Activated CD4-positive, alpha-beta T cell treated with anti-CD3 and anti-CD28 coated beads, Interleukin-2, amount 10 ng/mL, durations not matched to agents 24 days and 14 days (primary cell): ENCODE measurements at places on chromosomes 2 and 18. TPM values are rescaled to one million over a fixed set of nuclear protein-coding genes. Genes with fewer than 3 reads are reported as not detected.
A peak's percentile ranks its signal among the peaks of the same experiment; 100 is the strongest.

Gene SERPINB3
- total RNA-seq: not detected in 2 replicates

Gene SH3RF3
- 0.47 TPM in 2 replicates for total RNA-seq

Gene MDH1B
- total RNA-seq: 0.12 and 0.47 TPM in 2 replicates

Gene LYPD6
- not detected in 2 replicates for total RNA-seq

Gene C2orf66
- 0.17 and 0.33 TPM in 2 replicates for total RNA-seq

DNA sequence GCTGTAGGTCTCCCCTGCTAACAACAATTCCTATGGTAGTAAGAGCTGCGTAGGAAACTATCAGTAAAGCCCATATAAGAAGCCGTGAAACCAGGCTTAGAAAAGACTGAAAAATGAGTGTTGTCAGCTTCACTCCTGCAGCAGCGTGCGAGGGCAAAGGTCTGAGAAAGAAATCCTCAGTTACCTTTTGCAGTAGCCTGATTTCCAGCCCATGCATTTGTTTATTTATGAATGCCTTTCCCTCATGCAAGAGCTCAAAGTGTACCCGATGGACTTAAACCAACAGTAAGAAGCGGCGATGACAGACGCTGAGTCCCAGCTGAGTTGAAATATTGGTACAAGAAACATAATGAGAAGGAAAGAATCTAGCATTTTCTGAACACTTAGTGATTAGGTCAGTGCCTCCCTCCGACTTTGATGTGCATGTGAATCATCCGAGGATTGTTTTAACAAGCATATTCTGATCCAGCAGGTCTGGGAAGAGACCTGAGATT lies 15.0 kb upstream of the POLI start:
- no peaks in the 10 kb centered on the region for H3K36me3 ChIP-seq
- no peak overlapping the region for H3K27ac ChIP-seq
- peaks cover 10% of the 10 kb centered on the region for H3K4me1 ChIP-seq
- H3K4me3 ChIP-seq: no peak overlapping the region

DNA sequence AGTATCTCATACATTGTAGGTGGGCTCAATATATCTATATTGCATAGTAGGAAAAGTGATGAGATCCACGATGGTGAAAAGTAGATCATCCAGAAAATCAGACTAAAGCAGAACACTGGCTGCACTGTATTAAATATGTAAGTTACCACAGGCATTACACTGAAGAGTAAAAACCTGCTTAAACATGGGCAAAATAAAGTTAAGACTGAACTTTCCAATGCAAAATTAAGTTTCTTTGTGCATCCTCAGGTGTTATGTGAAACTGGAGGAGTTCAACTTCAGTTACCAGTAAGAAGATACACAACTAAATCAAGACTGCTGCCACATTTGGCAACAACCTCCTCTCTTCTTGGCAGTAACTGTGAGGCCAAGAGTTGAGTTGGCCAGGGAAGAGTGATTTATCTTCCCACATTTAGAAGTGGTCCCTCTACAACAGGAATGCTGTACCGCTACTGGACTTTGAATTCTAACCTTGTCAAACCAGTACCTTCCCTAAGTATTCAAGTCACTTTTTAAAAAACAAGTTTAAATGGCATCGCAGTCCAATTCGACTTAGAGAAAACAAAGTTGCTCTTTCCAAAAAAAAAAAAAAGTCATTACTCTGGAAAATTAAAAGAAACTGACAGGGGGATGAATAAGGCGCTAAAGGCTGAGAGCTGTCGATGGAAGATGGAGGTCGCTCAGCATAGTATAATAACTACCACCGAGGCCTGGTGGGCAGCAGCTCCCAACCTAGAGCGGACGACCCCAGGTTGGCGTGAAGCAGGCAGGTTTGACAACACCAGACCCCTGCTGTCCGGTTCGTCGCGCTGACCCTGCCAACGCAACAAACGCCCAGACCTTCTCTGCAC lies 1.1 kb downstream of the MAP4K3 start:
- H3K4me1 ChIP-seq: peaks cover 52% of the 10 kb centered on the region
- peaks cover 7% of the 10 kb centered on the region for H3K36me3 ChIP-seq
- peak overlapping the region; percentile 72 for H3K27ac ChIP-seq
- no peak for DNase-seq
- H3K27me3 ChIP-seq: no peaks in the 10 kb centered on the region

DNA sequence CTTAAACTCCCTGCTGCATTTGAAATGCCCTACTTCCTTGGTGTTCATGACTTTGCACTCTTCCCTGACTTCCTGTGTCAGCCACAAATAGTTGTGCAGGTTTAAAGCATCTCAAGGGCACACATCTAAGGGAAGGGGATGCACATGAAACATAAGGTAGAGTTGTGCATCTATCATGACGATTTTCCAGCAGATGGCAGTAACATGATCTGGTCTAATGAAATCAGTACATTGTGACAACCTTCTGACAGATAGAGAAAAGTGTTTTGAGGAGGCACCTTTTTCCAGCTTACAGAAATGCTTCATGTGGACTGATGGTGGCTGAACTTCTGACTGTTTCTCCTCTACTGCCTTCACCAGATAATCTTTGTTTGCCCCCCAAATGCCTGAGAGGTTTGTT lies 238.9 kb downstream of the XIRP2 start:
- no peak overlapping the region for H3K4me3 ChIP-seq
- no peaks in the 10 kb centered on the region for H3K4me1 ChIP-seq
- no peak overlapping the region for H3K27ac ChIP-seq
- no peaks in the 10 kb centered on the region for H3K36me3 ChIP-seq
- no peak for DNase-seq

- H3K36me3 ChIP-seq: no peaks in the 10 kb centered on the region
- no peak overlapping the region for H3K27ac ChIP-seq
- H3K27me3 ChIP-seq: peaks cover 4% of the 10 kb centered on the region
- no peaks in the 10 kb centered on the region for H3K4me1 ChIP-seq
- H3K4me3 ChIP-seq: no peak overlapping the region
Measured at GRCh38 chr2:18403921-18404522, 156.4 kb downstream of the RDH14 start.

- DNase-seq: no peak
- no peak overlapping the region for H3K27ac ChIP-seq
- no peaks in the 10 kb centered on the region for H3K4me1 ChIP-seq
- no peak overlapping the region for H3K4me3 ChIP-seq
- H3K36me3 ChIP-seq: no peaks in the 10 kb centered on the region
- no peaks in the 10 kb centered on the region for H3K27me3 ChIP-seq
Measured at GRCh38 chr18:29156531-29156930, 979.6 kb upstream of the CDH2 start.

GRCh38 chr2:225534697-225535096 lies 135.2 kb downstream of the NYAP2 start:
- no peaks in the 10 kb centered on the region for H3K4me1 ChIP-seq

GRCh38 chr2:8638327-8638726 lies 43.5 kb upstream of the ID2 start:
- no peak overlapping the region for H3K4me3 ChIP-seq

DNA sequence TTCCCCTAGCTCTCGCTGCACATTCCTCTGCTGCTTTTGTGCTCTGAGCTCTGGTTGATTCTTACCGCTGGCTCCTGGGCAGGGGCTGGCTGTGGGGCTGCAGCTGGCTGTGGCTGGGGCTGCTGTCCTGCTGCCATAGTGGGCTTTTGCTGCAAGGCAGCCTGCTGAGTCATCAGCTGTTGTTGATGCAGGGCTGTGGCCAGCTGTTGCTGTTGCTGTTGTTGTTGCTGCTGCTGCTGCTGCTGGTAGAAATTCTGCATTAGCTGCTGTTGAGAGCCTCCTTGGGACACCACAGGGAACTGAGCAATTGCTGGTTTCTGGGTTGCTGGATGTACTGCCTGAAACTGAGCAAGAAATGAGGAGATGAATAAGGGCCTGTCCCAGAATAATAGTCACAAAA lies 77.2 kb upstream of the NFU1 start:
- DNase-seq: no peak
- peak overlapping the region; percentile 52 for H3K27ac ChIP-seq
- peaks cover 9% of the 10 kb centered on the region for H3K4me1 ChIP-seq
- no peak overlapping the region for H3K4me3 ChIP-seq

DNA sequence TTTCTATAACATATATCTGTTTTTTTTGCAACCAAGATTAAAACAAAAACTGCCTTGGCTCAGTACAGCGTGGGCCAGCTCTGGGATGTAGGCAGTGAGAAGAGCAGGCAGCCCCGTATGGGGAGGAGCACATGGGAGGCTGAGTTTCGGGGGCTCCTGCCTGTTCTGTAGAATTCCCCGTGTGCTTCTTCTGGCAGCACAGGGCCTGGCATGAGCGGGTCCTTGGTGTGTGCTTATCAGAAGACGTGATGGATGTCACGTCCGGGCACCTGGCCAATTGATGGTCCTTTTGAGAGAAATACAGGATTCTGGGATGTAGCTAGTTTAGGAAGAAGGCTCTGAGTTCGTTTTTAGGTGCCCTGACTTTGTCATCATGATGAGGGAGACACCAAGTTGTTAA lies 16.2 kb downstream of the IMPA2 start:
- H3K4me3 ChIP-seq: no peak overlapping the region
- H3K4me1 ChIP-seq: peaks cover 19% of the 10 kb centered on the region
- no peak overlapping the region for H3K27ac ChIP-seq
- H3K27me3 ChIP-seq: no peaks in the 10 kb centered on the region
- no peak for DNase-seq
- H3K36me3 ChIP-seq: no peaks in the 10 kb centered on the region

DNA sequence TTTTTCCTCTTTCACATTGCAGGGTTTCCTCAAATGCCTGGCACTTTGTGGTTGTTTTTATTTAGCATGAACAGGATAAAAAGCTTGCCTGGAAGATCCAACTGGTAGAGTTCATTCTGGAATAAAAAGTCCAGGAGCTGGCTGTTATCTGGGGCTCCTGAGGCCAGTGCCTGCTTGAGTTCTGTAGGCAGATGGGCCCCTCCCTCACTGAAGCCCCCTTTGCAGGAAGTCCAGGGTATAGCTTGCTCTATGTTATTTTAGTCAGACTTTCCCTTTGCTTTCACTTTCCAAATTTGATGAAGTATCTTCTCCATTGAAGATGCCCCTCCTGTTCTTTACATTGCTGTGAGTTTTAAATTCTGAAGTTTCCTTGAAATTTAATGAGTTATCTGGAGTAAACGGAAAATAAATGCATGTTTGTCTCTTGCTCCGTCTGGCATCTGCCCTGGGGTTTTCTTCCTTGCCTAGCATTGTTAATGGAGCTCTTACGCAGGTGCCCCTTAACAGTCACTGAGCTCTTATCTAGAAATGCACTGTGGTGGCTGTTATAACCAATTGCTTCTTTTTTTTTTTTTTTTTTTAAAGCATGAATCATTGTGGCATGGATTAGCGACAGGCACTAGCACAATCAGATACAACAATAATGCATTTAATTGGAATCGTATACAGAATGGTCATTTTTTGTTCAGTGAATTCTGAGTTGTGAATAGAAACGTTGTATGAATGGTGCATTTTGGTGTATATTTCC lies 27.0 kb upstream of the LPIN1 start:
- peak overlapping the region; percentile 44 for H3K4me3 ChIP-seq
- H3K36me3 ChIP-seq: no peaks in the 10 kb centered on the region
- DNase-seq: no peak
- peaks cover 51% of the 10 kb centered on the region for H3K27me3 ChIP-seq
- peaks cover 6% of the 10 kb centered on the region for H3K4me1 ChIP-seq

DNA sequence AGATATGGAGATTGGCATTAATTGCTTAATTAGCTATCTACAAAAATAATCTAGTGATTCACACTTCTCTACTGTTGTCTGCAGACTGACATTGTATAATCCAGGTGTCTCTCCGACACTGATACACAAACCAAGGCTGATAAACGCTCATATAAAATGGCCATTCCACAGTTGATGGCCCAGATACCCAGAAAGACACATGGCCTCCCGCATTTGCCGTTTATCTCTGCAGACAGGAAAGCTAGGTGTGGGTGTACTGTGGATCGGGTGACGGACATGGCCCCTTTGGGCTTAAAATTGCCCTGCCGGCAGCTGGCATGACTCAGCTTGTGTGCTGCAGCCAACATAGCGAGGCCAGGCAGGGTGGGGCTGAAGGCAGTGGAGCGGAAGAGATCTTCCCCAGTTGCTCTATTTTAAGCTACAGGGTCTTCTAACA lies 18.5 kb downstream of the PMAIP1 start:
- DNase-seq: no peak
- no peaks in the 10 kb centered on the region for H3K27me3 ChIP-seq
- peak overlapping the region; percentile 3 for H3K27ac ChIP-seq
- peak overlapping the region; percentile 1 for H3K4me3 ChIP-seq
- H3K4me1 ChIP-seq: peaks cover 21% of the 10 kb centered on the region
- no peaks in the 10 kb centered on the region for H3K36me3 ChIP-seq

- peaks cover 2% of the 10 kb centered on the region for H3K36me3 ChIP-seq
- DNase-seq: no peak
- H3K27ac ChIP-seq: peak overlapping the region; percentile 82
- peak overlapping the region; percentile 56 for H3K4me3 ChIP-seq
- peaks cover 2% of the 10 kb centered on the region for H3K27me3 ChIP-seq
Measured at GRCh38 chr18:48805826-48806535, 144.8 kb downstream of the SMAD7 start.

DNA sequence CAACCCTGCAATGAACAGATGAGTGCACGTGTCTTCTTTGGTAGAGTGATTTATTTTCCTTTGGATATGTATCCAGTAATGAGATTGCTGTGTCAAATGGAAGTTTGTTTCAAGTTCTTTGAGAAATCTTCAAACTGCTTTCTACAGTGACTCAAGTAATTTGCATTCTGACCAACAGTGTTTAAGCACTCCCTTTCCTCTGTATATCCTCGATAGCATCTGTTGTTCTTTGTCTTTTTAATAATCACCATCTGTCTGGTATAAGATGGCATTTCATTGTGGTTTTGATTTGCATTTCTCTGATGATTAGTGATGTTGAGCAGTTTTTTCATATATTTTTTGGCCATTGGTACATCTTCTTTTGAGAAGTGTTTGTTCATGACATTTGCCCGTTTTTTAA lies 1608.3 kb upstream of the ZEB2 start:
- no peak for DNase-seq
- no peaks in the 10 kb centered on the region for H3K27me3 ChIP-seq
- H3K4me3 ChIP-seq: no peak overlapping the region
- no peaks in the 10 kb centered on the region for H3K4me1 ChIP-seq
- no peaks in the 10 kb centered on the region for H3K36me3 ChIP-seq

GRCh38 chr2:104434318-104434792 lies 419.6 kb upstream of the POU3F3 start:
- no peak overlapping the region for H3K27ac ChIP-seq
- peaks cover 18% of the 10 kb centered on the region for H3K27me3 ChIP-seq

GRCh38 chr2:234958311-234958710 lies 6.5 kb downstream of the SH3BP4 start:
- peaks cover 27% of the 10 kb centered on the region for H3K27me3 ChIP-seq
- DNase-seq: no peak
- no peak overlapping the region for H3K27ac ChIP-seq

DNA sequence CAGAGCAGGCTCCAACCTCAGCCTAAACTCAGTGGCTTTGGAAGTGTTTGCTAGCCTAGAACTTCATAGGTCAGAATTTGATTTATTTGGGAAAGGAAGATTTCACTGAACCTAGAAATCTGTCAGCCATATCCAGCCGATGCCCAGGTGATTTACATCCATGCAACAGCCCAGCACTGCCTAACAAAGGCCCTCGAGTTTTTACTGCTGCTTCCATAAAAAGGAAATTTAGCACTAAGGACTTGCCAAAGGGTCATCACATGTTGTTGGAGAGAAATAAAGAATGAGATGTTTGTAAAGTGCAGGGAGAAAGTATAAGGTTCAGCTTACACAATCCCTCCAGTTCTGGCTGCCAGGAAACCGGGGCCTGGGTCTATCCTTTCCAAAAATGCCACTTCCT lies 614.2 kb downstream of the BCL11A start:
- no peaks in the 10 kb centered on the region for H3K27me3 ChIP-seq
- DNase-seq: no peak
- no peak overlapping the region for H3K4me3 ChIP-seq
- no peaks in the 10 kb centered on the region for H3K36me3 ChIP-seq
- H3K4me1 ChIP-seq: no peaks in the 10 kb centered on the region

GRCh38 chr2:183867206-183867605 lies 731.1 kb upstream of the ZNF804A start:
- no peaks in the 10 kb centered on the region for H3K27me3 ChIP-seq
- DNase-seq: no peak
- H3K27ac ChIP-seq: no peak overlapping the region
- H3K4me3 ChIP-seq: no peak overlapping the region
